ENCODE measurements at places on chromosomes 5 and 9. TPM values are rescaled to one million over a fixed set of nuclear protein-coding genes. Genes with fewer than 3 reads are reported as not detected.

- no peak for DNase-seq
Observed at GRCh38 chr5:160133071-160133917, 14.0 kb upstream of the PWWP2A start.

- no peak for DNase-seq
Observed at GRCh38 chr5:132055441-132055807, 5.0 kb upstream of the IL3 start.

GRCh38 chr5:138948471-138949222, 73.5 kb upstream of the LRRTM2 start:
- no peak for DNase-seq

GRCh38 chr9:138049779-138050471, 172.3 kb downstream of the CACNA1B start:
- no peak for DNase-seq

GRCh38 chr9:110769667-110770066, 101.1 kb downstream of the MUSK start:
- no peak for DNase-seq

GRCh38 chr9:132896906-132897305, 18.2 kb downstream of the SPACA9 start:
- DNase-seq, result no peak

DNA sequence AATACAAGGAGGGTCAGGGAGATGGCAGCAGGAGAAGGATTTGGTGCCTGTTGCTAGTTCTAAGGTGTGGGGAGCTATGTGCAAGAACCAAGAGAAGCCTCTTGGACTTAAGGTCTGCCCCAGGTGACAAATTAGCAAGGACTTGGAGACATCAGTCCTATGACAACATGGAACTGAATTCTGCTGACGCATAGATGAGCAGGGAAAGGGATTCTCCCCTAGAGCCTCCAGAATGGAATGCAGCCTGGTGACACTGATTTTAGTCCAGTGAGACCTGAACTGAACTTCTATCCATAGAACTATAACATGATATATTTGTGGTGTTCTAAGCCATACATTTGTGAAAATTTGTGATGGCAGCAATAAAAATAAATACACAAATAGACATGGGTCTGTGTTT, 215.6 kb downstream of the ESM1 start:
- no peak for DNase-seq

GRCh38 chr9:108963459-108964143, 29.4 kb downstream of the ABITRAM start:
- no peak for DNase-seq

- no peak for DNase-seq
Observed at GRCh38 chr5:114362977-114363761, 1.3 kb downstream of the KCNN2 start.

DNA sequence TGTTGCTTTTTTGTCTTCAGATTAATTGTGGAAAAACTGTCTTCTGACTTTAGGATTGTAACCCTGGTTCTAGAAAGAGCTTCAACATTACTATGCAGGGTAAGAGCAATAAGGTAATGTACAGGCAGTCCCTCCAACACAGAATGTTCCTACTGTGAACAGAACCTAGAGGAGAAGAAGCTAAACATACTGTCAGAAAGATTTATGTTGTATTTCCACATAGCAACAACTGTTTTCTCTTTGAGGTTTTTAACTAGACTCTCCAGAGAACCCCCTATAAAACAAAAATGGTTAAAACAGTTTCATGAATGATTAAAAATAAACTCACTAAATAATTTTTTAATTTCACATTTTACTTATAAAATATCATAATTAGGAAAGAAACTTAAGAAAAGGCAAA, 64.3 kb upstream of the NAA35 start:
- DNase-seq, result no peak

GRCh38 chr9:113290052-113290607, 13.0 kb downstream of the RNF183 start:
- DNase-seq, result no peak

GRCh38 chr9:34994260-34994899, 4.8 kb downstream of the DNAJB5 start:
- peak; percentile 49 for DNase-seq

- DNase-seq, result no peak
Observed at GRCh38 chr5:67267512-67268216, 71.1 kb upstream of the CD180 start.

GRCh38 chr9:113309204-113309813, 6.1 kb upstream of the RNF183 start:
- DNase-seq, result peak; percentile 32

DNA sequence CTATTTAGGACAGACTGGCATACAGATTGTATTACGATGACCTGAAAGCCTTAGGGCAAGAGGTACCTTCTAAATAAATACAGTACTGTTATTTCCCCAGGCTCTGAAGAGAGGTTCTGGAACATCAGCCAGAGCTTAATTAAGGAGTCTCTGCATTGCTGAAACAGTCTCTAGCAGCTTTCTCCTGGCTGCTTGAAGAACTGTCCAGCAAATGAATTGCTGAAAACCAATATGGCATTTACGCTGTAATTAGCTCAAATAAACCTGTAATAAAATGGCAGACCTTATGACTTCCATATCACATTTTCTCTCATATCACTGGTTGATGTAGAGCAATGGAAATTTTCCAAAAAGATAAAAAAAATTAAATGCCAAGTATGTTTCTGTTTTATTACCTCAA, 636.3 kb downstream of the GABRG2 start:
- DNase-seq, result no peak

DNA sequence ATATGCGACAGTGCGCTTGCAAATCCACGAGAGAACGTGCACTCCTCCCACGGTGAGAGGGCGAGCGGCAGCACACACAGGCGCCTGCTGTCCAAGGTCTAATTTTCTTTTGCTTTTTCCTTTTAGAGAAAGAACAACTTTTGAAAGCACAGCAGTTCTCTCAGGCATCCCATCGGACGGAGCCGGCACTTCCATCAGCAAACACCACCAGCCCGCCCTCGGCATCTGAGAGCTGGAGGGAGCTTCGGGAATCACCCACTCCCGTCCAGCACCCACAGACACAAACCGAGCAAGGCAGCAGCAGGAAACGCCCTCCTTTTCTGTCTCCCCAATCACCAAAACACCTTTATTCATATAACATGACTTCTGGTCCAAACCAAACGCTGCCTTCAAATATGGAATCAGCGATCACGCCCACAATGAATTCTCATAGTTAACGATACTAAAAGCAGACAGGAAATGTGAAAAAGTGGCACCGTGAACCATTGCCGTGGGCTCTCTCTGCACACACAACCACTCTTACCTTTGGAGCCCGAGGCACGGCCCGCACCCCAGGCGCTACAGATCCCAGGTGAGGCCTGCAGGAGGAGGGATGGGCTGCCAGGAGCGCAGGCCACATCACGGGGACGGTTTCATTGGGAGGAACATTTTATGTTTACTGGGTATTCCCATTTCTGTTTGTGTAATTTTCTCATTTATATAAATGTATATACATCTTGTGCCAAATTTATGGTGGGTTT, 14.2 kb downstream of the LPCAT1 start:
- no peak for DNase-seq

DNA sequence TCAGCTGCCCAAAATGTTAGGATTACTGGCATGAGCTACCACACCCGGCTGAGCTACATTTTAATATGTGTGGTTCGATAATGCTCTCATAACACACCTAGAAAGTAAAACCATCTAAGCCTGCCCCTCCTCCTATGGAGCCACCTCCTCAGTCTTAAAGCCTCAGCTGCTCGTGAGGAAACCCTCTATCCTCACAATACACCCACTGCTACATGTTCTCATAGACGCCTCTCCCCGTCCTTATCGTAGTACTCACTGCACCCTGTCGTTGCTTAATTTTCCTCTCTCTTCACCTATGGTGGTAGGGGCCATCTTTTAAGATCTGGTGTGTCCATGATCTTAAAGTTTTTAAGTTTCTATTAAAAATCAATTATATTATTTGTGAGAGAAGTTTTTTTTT, 72.9 kb downstream of the RCL1 start:
- no peak for DNase-seq

DNA sequence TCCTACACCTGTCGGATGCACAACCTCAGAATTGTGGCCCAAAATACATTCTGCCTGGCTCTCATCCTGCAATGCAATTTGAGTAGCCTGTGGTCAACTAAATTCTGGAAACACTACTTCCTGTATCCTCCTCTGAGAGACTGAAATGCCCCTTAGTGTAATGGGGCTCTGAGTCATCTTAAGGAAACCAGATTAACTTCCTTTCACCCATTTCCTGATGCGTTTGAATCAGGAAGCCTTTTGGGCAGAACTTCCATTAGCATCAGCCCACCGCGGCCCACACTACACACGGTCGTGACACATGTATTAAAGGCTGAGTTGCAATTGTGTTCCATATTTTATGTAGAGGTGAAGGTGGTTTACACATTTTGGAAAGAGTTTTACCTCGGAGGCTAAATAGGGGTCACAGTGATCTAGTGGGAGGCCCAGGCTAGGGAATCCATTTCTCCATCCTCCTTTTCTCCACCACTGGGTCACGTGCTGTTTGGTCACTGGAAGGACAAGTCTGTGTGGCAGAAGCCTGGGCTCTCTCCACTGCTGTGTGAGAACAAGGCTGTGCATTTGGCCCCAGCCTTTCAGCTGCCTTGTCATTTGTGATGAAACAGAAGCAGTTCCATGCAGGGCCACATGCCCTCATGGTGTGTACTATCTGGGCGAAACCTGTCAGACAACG, 55.9 kb downstream of the DAP start:
- no peak for DNase-seq

DNA sequence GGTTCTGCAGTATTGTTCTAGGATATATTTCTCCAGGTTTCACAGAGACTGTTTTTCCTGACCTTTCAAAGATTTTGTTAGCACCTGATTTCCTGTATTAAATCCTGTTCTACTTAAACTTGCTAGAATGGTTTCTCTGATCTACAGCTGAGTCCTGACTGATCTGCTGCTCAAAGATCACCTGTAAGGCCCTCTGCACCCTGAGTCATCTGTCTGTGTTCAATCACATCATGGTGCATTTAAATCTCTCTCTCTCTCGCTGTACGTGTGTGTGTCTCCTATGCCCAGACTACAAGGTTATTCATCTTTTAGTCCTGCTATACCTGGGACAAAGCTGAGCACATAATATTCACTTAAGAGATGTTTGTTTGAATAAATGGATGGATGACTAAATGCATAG, 13.3 kb upstream of the C5orf63 start:
- no peak for DNase-seq

DNA sequence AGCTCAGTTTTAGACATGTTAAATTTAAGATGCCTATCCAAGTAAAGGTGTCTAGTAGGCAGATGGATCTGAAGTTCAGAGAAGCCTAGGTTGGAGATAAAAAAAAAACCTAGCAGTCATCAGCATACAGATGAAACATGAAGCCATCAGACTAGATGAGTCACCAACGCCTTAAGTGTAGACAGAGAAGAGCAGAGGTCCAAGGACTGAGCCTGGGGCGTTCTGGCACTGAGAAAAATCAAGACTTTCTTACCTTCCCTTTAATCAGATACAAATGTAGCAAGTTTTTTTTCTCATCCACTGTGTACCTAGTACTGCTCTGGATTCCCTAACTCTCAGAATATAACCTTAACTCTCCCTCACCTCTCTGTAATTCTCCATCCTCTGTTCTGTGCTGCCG, 97.3 kb downstream of the SIL1 start:
- peak; percentile 14 for DNase-seq

Gene GPR150
- not detected for total RNA-seq

Gene SAXO1
- total RNA-seq, result not detected

Gene SARDH
- total RNA-seq, result 7.6 TPM

Gene CDX1
- not detected for total RNA-seq

Gene LCN1
- not detected for total RNA-seq

Gene STPG3
- not detected for total RNA-seq

Gene SPINK13
- total RNA-seq, result 0.14 TPM

Gene NMUR2
- total RNA-seq, result 6.4 TPM

Gene ZFP2
- not detected for total RNA-seq

Gene GDF9
- 0.30 TPM for total RNA-seq

All from Caki2 (cell line).